Renal pelvis (tissue), 12 donors: ENCODE measurements at places on chromosomes 3 and 15. TPM values are rescaled to one million over a fixed set of nuclear protein-coding genes. Genes with fewer than 3 reads are reported as not detected.
A peak's percentile ranks its signal among the peaks of the same experiment; 100 is the strongest.

DNA sequence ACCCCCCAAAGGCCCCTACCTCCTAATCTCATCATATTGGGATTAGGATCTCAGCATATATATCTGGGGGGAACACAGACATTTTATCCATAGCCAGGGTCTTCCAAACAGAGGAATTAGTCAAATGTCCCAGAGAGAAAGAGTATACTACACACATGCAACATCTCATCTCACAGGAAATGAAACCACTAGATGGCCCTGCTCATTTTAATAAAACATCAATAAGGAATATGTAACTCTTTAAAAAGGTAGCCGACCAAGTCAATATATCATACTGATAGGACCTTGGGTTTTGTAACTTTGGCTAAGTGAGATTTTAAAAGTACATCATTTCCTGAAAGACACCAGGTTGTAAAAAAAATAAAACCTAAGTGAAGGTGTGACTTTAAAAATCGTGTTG, 45.6 kb upstream of the THSD4 start:
- no peak for DNase-seq

HEMK1 gene
- 24.0 TPM for polyA plus RNA-seq

ATP13A5 gene
- polyA plus RNA-seq, result not detected

GRCh38 chr15:79903144-79903543, 6.3 kb upstream of the MTHFS start:
- DNase-seq, result no peak

CASR gene
- 30.7 TPM for polyA plus RNA-seq

- no peak for DNase-seq
Measured at GRCh38 chr3:89013536-89013935, 93.9 kb upstream of the EPHA3 start.

STAC gene
- 13.2 TPM for polyA plus RNA-seq

GRCh38 chr15:92527197-92527596, 128.4 kb downstream of the FAM174B start:
- DNase-seq, result no peak

PAK2 gene
- polyA plus RNA-seq, result 63.0 TPM

GP9 gene
- polyA plus RNA-seq, result 0.86 TPM

DNA sequence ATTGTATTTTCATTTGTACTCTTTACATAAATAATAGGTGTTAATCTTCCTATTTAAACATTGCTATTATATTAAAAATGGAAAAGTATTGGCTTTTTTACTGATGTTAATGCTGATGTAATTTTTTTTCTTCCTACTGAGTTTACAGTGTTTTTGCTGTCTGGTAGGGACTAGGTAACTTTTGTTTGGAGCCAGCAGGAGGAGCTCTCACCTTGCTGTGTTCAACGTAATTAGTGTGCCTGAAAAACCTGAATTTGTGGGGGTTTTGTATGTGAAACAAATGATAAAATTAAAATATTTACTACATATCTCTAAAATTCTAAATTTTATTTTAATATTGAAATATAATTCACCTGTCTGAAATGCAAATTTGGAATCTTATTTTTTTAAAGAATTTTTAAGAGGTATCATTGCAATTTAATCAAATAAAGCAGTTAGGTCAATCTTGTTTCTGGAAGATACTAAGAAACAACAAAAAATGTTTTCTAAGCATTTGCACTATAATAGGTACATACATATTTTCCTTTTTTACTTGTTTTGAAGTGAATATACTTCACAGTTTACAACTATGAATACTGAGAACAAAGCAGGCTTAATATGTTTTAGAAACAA, 48.8 kb downstream of the EPHA6 start:
- DNase-seq, result peak; percentile 33

DNA sequence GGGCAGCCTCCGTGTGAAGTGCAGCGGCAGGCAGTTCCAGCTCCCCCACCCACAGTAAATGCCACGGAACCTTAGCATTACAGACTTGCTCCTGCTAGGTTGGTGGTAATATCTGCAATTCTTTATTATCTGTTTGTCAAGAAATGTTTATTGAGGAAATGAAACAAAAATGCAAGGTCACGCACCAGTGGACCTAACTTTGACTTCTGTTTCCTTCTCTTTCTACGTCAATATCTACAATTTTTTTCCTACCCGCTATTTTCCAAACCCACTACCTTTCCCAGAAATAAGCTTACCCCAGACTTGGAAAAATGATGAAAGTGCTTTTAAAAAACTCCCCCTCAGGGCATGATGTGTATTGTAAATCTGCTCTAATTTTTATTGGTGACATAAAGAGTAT, 18.9 kb downstream of the ILDR1 start:
- peak; percentile 36 for DNase-seq

TPRA1 gene
- 46.4 TPM for polyA plus RNA-seq

DNA sequence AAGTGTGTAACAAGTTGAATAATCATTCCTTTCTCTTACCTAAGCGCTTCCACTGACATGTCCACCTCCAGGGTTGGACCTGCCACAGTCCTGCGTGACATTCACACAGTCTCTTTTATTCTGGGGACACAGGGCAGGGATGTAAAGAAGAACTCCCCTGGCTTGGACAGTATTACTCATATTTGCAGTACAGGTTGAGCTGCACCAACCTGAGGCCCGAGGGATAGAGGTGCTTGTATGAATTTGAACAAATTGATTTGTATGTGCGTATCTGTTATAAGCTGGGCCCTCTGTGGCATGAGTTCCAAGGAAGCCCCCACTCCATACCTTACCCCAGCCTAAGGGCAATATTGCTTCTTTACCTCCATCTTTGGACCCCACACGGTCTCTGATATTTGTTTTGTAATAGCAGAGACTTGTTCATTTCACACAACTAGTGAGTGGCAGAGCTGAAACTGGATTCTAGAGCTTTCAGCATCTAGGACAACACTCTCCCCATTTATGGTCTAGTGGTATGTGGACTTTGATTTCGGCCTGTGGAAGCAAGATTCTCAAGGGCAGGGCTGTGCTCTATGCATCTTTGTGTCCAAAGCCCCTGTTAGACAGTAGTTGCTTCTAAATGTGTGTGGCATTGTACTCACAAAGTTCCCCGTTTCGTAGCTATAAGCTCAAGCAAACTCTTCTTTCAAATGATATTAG, 39.2 kb downstream of the FAH start:
- DNase-seq, result no peak

DNA sequence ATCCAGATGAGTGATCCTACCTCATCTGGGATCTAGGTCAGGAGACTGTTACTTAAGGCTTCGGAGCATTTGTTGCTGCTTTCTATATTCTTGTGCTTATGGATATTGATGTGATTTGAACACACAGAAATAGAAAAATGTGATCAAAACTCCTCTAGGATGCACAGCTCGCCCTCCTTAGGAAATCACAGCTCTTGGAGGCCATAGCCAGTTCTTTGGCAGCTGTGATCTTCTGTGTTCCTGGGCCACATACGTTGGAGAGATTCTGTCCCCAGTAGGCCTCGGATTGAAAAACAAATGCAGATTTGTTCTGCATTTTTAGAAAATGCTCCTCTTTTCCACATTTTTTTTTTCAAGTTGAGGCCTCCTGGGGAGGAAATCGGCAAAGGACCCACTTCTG, 437.4 kb upstream of the THBS1 start:
- no peak for DNase-seq

GRCh38 chr15:71136159-71136783, 21.0 kb downstream of the THSD4 start:
- no peak for DNase-seq

DNA sequence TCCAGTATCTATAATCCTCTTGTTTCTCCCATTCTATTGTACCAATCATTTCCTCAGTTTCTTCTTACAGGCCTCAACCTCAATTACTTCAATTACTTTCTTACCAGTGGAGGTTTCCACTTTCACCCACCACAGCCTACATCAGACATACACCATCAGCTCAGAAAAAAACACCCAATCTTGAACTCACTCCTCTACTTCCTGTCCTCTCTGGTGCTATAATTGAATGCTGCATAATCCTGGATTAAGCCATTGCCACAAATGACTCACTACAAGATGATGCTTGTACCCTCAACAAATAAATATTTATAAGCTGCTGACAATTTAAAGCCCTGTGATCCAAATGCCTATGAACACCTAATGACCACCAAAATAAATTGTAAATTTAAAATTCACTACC, 18.5 kb downstream of the RYK start:
- DNase-seq, result no peak

- no peak for DNase-seq
Measured at GRCh38 chr3:43319794-43320193, 33.5 kb downstream of the SNRK start.
